ENCODE measurements at places on chromosomes 7 and 10.

DNA sequence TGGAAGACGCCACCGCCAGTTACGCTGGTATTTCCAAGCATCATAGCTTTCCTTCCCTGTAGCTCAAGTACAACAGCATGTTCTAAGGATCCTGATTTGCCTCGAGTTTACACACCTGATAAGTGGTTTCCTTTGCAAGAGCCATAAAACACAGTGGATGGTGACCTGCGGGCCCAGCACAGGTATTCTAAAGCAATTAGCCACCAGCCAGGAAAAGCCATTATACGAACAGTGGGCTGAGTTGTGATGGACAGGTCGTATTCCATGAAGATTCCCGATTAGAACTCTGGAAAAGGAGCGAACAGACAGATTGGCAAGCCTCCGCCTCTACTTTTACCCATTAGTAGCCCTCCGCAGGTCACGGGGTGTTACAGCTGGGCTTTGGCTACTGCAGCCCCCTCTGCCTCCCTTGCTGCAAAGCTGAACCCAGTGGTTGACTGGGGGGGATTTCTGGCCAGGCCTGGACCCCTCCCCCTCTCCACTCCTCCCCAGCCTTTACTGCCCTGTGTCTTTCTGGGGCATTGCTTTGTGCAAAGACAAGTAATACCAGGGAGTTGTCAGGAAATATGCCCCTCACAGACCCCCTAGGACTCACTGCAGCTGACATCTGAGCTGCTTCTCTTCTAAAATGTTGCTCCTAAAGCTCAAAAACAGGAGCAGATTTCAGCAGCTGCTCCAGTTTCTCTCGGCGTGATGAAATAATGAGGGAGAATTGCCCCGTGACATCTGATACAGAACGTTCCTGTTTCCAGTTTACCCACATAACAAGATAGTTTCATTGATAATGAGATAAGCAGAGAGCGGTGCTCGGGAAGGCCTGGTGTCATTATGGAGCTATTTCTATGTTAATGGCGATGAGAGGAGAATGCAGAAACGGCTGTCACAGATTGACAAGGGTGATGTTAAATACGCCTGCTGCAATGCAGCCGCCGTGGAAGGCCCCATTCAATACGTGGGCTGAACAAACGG, 214.4 kb downstream of the CCSER2 start:
- peak; percentile 73 for DNase-seq

DNA sequence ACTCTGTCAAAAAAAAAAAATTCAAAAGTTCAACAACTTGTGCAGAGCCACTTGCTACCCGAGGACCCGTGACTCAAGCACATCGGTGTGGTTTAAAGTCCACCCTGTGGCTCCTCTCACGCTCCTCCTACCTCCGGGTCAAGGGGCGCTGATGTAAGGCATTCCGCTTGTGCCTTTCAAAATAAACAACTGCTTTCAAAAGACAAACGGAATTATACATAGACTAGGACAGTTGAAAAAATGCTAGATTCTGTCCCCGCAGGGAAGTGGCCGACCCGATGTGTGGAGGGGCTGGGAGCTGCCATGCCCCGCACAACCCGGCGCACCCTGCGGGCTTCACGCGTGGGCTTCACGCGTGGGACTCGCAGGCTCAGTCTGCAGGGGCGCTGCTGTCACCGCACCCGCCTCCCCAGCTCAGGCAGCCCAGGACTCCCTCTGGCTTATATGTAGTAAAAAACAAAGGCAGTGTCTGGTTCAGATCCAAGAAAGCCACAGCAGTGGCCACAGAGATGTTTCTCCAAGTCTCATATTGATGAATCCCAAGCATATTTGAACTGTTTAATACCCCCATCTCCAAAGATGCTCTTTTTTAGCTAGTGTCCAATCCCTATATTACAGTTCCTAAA, 239.7 kb upstream of the INHBA start:
- no peak for DNase-seq

- no peak for DNase-seq
Measured at GRCh38 chr10:27529010-27529783, 25.1 kb downstream of the RAB18 start.

- DNase-seq, result no peak
Measured at GRCh38 chr10:30858499-30858898, 173.2 kb downstream of the ZNF438 start.

DNA sequence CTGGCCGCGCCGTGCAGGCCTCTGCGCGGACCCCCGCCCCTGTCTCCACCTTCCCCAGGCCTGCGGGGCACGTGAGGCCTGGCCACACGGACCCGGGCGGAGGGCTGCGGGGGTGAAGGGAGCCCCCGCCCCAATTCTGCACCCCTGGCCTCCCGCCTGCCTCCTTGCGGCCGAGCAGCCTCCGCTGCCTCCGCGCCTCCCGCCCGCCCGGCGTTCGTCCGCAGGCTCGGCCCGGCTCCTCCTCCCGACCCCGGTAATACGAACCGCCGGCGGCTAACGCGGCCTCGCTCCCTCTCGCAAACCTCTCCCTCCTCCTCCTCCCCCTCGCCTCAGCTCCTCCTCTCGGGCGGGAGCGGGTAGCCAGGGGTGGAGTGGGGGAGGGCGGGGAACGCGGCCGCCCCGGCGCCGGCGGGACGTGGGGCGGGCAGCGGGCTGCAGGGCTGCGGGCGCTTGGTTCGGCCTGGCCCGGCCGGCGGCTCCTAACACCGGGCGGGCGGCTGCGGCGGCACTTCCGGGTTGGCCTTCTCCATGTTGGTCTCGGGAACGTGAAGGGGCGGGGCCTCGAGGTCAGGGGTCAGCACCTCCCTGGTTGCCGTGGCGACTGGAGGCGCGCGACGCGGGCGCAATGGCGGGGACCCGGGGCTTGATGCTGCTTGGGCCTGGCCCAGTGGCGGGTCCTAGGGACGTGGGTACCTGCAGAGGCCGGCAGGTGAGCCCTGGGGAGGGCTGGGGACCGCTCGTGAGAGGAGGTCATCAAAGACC, at the start of gene RAB11FIP2:
RAB11FIP2 (minus strand) TSS at position 547 of the 762 bp plus-strand sequence. CDS start 778 bp downstream, outside the sequence.
- DNase-seq, result peak; percentile 96

DNA sequence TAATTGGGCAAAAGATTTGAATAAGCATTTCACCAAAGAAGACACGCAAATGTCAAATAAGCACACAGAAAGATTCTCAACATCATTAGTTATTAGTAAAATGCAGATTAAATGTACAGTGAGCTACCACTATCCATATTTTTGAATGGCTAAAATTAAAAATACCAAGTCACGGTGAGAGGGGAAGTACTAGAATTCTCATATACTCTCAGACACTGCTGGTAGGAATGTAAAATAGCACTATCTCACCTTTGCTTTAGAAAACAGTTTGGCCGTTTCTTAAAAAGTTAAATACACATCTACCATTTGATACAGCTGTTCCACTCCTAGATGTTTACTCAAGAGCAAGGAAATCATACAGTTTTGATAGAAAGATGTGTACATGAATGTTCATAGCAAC, 115.8 kb upstream of the CELF2 start:
- DNase-seq, result no peak

DNA sequence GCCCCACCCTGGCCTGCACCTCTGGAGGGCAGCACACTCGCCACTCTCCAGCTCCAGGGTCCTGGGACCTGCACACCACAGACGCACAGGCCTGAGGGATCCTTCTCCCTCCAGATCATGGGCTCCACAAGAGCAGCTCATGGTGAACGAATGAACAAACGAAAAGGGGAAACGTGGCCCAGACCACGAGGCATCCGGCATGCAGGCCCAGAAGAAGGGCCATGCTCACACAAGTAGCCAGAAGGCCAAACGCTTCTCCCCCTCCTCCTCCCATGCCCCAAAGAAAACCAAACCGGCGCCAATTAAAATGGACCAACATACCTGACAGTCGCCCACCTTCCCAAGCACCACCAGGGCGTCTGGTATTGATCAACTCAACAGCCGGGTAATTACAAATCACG, 30.4 kb downstream of the MAD1L1 start:
- DNase-seq, result no peak

GRCh38 chr10:21904930-21905329, 98.6 kb downstream of the DNAJC1 start:
- DNase-seq, result no peak

- no peak for DNase-seq
Measured at GRCh38 chr10:90779548-90779947, 78.3 kb downstream of the HTR7 start.

DNA sequence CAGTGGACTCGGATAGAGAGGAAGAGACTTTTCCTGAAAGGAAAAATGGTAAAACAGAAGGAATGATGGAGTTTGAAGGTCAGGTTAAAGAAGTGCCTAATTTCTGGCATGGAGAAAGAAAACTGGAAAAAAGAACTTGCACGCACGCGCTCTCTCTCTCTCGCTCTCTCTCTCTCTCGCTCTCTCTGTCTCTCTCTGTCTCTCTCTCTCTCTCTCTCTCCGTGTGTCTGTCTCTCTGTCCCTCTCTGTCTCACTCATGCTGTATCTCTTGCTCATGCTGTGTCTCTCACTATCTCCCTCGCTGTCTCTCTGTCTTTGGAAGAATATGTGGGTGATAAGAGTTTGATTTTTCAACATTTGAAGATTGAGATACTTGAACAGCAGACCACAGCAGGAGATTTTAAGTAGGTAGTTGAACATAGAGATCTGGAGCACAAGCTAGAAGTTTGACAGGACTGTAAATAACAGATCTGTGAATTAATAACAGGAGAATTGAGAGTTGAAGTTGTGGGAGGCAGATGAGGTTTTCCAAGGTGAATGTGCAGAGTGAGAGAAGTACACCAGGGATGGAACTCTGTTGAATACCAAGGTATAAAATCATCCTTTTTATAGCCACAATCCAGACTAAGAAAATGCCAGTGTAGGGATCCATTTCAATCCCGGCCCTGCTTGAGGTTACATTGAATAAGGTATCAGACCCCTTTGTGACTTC, 33.1 kb downstream of the ADD3 start:
- DNase-seq, result no peak

- no peak for DNase-seq
Measured at GRCh38 chr7:11161499-11161898, 187.8 kb downstream of the PHF14 start.

DNA sequence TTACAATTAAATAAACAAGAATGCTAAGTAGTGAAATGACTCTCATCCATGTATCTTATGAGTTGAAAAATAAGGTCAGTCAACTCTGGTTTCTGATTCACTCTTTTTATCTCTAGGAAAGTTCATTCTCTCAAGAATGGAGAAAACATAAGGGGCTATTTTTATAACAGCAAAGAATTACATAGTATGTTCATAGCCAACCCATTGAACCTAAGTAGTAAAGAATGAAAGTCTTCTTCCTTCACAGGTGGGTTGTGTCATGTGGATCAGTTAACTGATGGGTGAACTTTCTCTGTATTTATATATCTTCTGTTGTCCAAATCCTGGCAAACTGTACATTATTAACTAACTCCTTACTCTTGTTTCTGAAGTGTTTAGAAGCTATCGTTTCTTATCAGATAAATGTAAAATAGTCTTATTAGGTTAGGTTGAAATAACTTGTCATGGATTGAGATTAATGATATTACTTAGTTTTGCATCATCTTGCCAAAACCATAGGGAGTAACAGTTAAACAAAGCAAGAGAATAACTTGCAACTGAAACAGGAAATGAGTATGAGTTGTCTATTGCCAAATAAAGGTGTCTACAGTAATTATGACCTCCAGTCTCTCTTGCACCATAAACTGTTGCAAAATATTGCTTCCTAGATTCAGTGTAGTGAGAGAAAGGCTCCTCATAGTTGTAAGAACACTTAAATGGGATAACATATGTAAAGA, 86.8 kb downstream of the ANKRD7 start:
- DNase-seq, result no peak

GRCh38 chr7:5397736-5398135, 25.9 kb downstream of the TNRC18 start:
- DNase-seq, result no peak

DNA sequence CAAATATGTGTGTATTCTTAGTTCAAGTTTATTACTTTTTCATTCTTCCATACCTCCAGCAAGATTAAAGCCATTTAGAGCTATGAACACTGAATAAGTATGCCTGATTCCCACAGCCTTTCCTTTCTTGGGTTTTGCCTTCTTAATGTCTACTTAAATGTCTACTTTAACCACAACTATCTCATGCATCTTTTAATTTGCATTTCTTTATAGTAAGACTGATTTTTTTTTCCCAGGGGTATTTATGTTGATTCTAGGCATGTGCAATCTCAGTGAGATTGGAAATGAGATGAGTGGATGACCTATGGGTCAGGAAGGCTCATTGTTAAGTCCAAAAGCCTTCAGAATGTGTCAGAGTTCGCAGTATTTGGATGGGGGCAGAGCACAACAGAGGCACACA, 3.6 kb downstream of the PCBD1 start:
- DNase-seq, result no peak

- DNase-seq, result no peak
Measured at GRCh38 chr7:95303013-95303905, 21.1 kb downstream of the PON1 start.

- no peak for DNase-seq
Measured at GRCh38 chr10:107924458-107924857, 760.0 kb upstream of the SORCS1 start.

DNA sequence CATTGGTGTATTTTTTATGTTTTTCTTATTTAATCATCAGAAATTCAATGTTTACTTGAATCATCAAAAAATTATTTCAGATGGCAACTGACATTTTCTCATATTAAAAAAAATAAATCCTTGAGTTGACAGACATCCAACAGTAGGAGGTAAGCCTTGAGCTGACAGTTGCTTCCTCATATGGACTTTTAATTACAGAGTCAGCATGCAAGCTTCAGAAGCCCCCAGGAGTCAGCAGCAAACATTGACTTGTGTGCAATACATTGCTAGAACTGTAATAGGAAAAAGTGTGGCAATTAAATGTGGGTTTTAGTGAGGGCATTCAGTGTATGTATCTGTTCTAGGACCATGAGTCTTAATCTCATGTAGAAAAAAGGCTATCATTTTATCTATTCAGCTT, 62.4 kb upstream of the TAS2R16 start:
- DNase-seq, result peak; percentile 13

DNA sequence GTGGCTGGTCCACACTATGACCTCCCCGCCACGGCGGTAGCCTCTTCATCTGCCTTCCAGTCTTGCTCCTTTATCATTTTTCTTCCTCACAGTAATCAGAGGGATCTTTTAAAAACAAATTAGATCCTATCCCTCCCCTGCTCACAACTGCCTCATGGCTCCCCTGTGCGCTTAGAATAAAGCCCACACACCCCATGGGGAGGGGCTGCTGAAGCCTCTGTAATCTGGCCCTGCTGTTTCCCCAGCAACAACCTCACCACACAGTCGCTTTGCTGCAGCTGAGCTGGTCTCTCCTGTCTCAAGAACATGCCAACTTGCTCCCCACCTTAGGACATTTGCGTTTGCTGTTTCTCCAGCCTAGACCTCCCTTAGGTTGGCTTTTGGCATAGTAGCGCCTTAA, 41.0 kb downstream of the SP8 start:
- DNase-seq, result peak; percentile 49
